Muscle of back (tissue), 13 donors: ENCODE measurements at places on chromosomes 16 and 17. TPM values are rescaled to one million over a fixed set of nuclear protein-coding genes. Genes with fewer than 3 reads are reported as not detected.

Gene XAF1
- 4.0 TPM for polyA plus RNA-seq

Gene PIK3R6
- 5.0 TPM for polyA plus RNA-seq

Gene PIPOX
- 2.0 TPM for polyA plus RNA-seq

Gene DNAI2
- 0.42 TPM for polyA plus RNA-seq

Gene BCKDK
- 26.1 TPM for polyA plus RNA-seq

Gene IKZF3
- polyA plus RNA-seq = 0.08 TPM

Gene HAP1
- polyA plus RNA-seq = 0.07 TPM

Gene HS3ST2
- 0.27 TPM for polyA plus RNA-seq

Gene NPW
- 0.63 TPM for polyA plus RNA-seq

Gene VASN
- polyA plus RNA-seq = 11.0 TPM

DNA sequence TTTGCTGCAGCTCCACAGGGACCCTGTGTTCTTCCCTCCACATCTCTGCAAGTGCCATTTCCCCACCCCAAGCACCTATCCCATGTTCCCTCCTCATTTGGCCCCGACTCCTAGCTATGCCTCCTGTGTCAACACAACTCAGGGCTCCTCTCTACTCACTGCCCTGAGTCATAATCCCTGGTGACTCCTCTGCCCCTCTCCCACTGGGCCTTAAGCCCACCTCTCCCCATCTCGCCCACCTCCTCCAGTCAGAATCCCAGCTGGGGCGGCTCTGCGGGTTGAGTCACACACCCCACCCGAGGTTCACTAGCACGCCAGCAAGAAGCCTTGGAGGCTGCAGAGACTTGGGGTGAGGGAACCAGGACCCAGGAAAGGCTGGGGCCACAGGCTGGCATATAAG lies 346.2 kb downstream of the FOXL1 start:
- DNase-seq = no peak

DNA sequence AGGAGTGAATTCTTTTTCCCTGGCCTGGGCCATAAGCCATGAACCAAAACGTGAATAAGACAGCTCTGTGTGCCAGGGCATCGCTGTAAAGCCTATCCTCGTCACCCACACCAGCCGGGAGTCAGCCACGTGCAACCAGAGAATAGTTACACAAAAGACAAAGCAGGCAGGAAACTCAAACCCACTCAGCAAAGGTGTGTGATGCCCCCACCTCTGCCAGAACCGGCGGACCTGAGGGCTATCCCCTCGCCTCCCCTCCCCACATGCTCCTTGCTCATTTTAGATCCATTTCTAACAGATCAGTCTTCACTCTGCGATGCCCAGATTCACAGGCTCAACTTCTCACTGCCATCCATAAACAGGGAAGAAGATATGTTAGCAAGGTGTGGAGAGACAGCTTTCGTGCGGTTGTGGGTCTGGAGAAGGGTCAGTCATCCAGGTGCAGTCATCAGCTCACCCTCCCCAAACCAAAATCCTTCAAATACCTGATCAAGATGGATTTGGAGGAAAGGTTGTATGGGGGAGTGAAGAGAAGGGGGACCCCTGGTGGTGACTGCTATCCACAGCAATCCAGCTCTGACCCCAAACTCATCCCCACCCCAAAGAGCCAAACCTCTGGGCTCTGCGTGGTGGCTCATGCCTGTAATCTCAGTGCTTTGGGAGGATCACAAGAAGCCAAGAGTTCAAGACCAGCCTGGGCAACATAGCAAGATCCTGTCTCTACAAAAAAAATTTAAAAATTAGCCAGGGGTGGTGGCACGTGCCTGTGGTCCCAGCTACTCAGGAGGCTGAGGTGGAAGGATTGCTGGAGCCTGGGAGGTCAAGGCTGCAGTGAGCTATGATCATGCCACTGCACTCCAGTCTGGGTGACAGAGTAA lies 219.2 kb downstream of the C16orf78 start:
- no peak for DNase-seq

DNA sequence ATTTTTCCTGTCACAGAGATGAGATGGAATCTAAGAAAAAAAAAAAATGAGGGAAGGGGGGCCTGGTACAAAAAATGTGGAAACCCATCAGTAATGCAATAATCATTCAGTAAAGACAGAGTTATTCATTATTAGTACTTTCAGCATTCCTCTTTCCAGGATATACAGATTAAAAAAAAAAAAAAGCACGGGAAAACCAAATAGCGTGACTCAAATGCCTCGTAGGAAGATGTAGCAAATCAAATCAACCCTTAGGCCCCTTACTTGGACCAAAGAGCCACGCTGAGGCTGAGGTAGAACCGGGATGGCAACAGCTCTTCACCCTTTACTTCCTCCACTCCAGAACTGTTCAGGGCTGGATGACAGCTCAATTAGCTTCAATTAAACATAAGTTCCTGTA lies 52.5 kb downstream of the SMG6 start:
- DNase-seq = no peak

- DNase-seq = peak; percentile 70
These were observed 115.9 kb downstream of the ANKRD11 start for GRCh38 chr16:89374393-89374960.

- no peak for DNase-seq
These were observed 219.1 kb downstream of the STX8 start for GRCh38 chr17:9356488-9356911.

DNA sequence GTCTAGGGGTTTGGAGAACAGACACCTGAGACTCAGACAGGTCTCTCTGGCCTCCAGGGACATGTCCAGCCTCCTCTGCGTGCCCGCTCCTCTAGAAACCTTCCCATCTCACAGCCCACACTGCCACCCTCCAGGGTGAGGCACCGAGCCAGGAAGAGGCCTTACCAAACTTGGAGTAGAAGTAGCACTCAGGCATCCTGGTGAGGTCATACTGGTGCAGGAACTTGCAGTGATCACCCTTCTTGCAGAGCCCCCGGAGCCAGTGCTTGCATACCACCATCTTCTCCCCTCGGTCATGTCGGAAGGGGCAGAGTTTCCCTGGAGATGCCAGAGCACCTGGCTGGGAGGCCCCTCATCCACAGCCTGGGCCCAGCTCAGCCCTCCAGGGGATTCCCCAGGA lies 4.2 kb downstream of the CPSF4L start:
- DNase-seq = no peak

DNA sequence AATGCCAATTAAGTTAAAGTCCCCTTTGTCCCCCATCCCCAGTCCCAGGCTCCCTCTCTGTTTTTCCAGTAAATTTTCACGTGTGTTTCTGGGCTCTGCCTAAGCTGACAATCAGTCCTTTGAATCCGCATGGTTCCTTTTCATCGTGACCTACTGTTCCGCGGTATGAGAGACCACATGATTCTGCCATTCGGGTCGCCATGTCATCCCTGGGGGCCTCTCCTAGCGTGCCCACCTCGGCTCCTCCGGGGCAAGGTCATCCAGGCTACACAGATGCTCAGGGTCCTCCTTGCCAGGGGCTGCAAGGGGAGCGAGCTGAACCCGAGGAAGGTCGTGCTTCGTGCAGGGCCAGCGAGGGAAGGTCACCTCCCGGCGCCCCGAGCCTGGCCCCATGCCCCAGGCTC lies 157.6 kb downstream of the RAB11FIP4 start:
- DNase-seq = no peak

DNA sequence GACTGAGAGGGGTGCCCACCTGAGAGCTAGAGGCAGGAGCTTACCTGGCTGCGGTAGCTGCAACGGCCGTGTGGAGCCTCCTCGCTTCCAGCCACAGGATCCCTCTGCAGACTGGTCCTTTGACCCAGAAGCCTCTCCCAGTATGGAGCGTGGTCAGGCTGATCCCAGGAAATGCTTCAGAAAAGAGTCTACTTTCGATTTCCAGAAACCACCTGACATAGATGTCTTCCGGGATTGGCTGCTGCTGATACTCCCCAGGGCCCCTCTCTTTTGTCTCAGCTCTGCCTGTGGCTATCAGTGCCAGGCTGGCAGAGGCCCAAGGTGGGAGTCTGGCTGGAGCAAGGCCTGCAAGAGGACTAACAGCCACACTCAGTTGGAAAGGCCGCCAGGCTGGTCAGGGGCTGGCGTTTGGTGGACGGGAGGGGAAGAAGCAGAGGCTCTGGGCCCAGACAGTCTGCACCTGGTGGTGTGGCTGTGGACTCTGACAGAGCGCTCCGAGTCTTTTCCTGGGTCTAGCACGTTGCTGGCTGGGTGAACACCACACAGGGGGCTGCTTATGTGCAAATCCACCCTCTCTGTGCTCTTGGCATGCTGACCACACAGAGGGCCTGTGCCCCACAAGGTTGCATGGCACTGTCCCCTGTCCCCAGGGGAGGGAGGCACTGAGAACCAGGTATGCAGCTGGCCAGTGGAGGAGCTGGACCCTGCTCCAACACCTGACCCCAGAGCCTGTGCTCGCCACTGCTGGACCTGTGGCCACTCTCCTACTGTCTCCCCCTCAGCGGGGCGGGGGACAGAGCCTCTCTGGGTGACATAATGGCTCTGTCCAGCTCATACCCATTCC lies at the start of gene LGALS3BP:
Gene LGALS3BP, minus strand, starts transcription at position 144 of the 844 bp plus-strand sequence. CDS start 2,732 bp downstream, outside the sequence.
- DNase-seq = peak; percentile 63

GRCh38 chr16:88391144-88391850 lies 8.5 kb downstream of the ZNF469 start:
- DNase-seq = no peak

DNA sequence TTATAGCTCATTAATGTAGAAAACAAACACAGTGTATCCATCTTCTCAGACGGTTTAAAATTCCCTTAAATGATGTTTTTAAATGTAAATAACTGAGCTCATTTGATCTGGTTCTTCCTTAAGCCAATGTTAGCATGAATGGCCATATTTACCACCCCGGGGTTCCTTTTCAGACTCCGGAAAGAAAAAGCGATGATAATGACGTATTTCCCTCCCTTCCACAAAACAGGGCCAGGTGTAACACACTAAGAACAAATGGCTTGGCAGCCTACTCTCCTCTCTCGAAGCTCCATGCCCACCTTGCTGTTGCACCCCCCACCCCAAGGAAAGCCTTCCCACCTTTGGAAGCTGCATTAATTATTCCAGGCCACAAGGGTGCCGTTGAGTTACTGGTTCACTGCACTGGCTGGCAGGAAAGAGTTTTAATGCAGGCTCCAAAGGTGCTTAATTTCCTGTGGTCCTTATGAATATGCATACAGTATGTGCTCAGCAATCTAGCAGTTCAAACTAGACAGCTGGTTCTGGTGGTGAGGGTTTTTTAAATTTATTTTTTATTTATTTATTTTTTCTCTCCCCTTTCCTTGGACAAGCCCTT lies 378.9 kb downstream of the WWOX start:
- DNase-seq = no peak

- DNase-seq = no peak
These were observed 31.0 kb upstream of the BHLHA9 start for GRCh38 chr17:1239210-1239609.

- no peak for DNase-seq
These were observed 1.1 kb downstream of the SLFN13 start for GRCh38 chr17:35447499-35447898.

DNA sequence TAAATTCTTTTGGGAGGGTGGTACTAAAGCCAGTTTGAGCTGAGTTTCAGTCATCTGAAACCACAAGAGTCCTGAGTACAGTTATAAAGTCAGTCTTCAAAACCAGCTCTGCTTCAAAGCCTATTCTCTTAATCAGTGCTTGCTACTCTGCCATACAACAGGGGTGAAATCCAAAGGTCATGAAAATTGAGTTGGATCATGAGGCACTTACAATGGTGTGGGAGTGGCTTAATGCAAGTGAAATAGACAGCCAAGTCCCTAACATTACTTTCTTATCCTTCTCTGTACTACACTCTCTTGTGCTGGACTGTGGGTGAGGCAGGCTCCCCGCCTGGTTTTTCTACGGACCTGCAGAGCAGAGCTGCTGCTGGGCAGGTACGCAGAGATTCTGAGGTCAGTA lies 12.4 kb downstream of the CBLN1 start:
- DNase-seq = no peak

GRCh38 chr17:68297195-68297594 lies 5.9 kb downstream of the ARSG start:
- no peak for DNase-seq

- no peak for DNase-seq
These were observed 17.3 kb upstream of the PRKCA start for GRCh38 chr17:66285149-66285548.
